ENCODE measurements at places on chromosomes 2 and 18. TPM values are rescaled to one million over a fixed set of nuclear protein-coding genes. Genes with fewer than 3 reads are reported as not detected.

LTBP1 gene
- total RNA-seq, result 6.6 TPM

ALK gene
- not detected for total RNA-seq

LINC00305 gene
- not detected for total RNA-seq

KIF5C gene
- not detected for total RNA-seq

GCG gene
- not detected for total RNA-seq

CHRNG gene
- total RNA-seq, result not detected

TMEM17 gene
- 1.1 TPM for total RNA-seq

SPAST gene
- total RNA-seq, result 25.5 TPM

GRCh38 chr2:146259816-146260215 lies 1585.0 kb upstream of the ACVR2A start:
- DNase-seq, result no peak

GRCh38 chr2:241759067-241759807 lies 17.4 kb upstream of the GAL3ST2 start:
- no peak for DNase-seq

DNA sequence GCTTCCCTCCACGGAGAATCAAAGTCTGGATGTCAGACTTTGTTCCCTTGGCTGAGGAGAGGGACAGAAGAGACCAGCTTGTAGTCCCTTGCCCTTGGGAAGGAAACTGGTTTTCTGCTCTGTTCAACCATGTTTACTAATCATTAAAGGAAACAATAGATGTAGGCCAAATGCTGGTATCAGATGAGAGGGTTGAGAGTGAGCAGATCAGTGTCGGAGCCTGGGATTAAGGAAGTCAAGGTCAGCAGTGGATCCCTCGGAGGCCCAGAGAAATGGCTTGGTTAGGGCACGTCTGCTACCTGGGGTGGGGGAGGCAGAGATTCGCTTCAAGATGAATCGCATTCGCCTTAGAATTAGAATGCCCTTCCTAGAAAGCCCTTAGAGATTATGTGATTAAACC lies 109.1 kb downstream of the MYCN start:
- DNase-seq, result no peak

DNA sequence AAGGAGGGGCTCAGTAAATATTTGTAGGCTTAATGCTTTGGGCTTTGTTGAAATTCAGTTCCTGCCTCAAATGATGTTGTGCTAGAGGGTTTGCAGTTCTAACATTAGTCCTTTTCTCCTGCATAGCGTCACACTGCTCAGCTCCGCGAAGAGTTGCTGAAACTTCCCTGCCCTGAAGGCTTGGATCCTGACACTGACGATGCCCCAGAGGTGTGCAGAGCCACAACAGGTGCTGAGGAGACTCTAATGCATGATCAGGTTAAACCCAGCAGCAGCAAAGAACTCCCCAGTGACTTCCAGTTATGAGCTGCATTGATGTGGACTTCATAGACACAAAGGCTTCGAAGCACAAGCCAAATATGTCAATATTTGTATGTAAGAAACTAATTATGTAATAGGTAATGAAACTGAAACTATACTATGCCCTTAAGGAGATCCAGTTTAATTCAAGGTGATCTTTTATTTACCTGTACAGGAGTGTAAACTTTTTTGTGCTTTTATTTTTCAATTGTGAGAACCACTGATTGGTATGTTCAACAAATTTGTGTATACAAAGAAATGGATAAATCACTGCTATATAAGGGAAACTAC lies 10.2 kb upstream of the TTC27 start:
- no peak for DNase-seq

- no peak for DNase-seq
Measured at GRCh38 chr2:199329466-199329865, 128.3 kb downstream of the SATB2 start.

DNA sequence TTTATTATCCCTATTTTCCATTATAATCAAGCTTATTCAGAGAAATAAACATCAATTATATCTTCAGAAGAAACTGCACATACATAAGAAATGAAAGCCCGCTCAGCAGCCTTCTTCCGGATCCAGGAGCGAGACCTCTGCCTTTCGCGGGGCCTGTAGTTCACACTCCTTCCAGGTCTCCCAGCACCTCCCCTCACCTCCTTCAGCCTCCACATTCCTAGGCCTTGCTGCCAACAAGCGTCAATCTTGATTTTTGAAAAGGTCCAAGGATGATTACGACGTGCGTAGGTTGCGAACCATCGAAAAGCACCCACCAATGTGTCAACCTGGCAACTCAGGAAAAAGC lies 355 bp upstream of the KIDINS220 start:
- no peak for DNase-seq

DNA sequence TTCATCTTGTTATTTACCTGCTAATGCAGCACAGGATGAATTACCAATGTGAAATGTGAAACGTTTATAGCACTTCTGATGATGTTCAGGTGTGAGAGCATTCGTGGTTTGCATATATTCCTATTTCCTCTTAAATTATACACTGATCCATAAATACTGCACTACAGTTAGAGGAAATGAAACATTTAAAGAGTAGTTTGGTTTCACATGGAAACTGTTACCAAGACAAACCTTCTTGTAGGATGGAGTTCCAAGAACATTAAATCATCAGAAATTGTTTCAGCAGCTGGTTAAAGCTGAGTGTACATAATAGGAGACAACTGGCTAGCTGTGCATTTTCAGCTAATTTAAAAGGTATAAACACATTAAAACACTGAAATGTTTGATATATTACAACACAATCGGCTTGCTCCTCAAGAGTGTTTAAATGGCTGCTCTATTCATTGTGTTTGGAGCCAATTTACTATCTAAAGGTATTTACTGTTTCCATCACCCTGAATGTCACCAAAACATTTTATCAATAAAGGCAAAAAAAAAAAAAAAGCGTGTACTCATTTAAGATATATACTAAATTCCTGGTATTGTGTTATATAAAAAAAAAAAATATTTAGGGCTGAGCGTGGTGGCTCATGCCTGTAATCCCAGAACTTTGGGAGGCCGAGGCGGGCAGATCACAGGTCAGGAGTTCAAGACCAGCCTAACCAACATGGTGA lies 100.6 kb downstream of the DYM start:
- peak; percentile 47 for DNase-seq

GRCh38 chr2:191569025-191569424 lies 108.9 kb upstream of the NABP1 start:
- no peak for DNase-seq

- peak; percentile 94 for DNase-seq
Measured at GRCh38 chr18:7871560-7872456, 304.7 kb downstream of the PTPRM start.

DNA sequence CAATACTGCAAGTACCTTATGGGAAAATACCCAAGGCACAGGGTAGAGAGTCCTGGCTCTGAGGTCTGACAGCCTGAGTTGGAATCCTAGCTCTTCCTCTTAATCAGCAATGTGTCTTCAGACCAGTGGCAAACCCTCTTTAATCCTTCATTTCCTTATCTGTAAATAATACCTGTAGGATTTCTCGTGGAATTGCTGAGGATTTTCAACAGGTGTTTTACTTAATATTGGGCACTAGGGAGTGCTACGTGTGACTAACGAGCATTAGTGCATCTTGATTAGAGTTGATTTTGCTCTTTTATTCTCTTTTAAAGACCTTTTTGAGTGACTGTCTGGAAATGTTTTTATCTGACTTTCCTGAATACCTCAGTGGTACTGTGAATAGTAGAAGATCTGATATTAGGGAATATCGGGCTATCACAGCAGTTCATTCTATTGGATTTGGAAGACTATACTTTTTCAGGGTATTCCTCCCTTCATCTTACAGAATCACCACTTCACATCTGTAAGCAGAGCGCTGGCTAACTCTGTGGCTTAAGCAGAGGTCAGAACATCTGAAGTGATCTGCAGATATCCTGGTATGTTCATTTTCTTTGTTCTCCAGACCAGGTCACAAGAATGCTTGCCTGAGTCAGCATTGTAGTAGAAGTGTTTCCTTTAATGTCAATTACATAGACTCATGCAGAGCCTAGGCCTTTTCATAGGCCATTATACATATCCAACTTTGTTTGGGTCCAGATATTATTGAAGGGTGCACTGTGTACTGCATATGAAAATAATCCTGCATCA lies 49.1 kb downstream of the ARHGAP28 start:
- no peak for DNase-seq

- no peak for DNase-seq
Measured at GRCh38 chr2:151670346-151670745, 63.9 kb downstream of the NEB start.

GRCh38 chr2:165239230-165239629 lies at the start of gene SCN2A:
TSS of gene SCN2A (plus strand) at chr2:165239414. CDS start at chr2:165295824, 56,410 bp downstream.
- peak; percentile 72 for DNase-seq

GRCh38 chr18:79608535-79608934 lies 71.1 kb upstream of the CTDP1 start:
- DNase-seq, result no peak

- DNase-seq, result no peak
Measured at GRCh38 chr18:12750076-12750714, 47.4 kb downstream of the PSMG2 start.

- DNase-seq, result no peak
Measured at GRCh38 chr2:203463266-203463678, 71.8 kb downstream of the RAPH1 start.

- DNase-seq, result peak; percentile 21
Measured at GRCh38 chr2:144541396-144541795, 21.5 kb upstream of the ZEB2 start.

- DNase-seq, result no peak
Measured at GRCh38 chr2:192098814-192099491, 95.8 kb downstream of the TMEFF2 start.

DNA sequence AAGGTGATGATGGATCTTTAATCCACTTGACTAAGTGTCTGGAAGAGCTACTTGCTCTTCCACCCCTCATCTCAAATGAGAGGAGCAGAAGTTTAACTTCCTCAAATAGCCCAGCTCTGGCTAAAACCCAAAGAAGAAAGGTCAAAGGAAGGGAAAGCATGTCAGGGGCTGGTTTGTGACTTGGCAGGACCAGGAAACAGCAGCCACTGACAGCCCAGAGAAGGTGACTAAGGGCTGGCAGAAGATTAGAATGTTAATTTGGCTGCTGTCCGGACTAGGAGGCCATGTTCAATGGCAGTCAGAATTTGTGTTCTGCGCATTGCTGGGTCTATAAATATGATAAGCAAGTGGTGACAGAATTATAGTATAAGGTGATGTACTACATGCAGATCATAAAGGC lies 386.2 kb downstream of the SETBP1 start:
- DNase-seq, result no peak

GRCh38 chr2:43540021-43540779 lies 55.6 kb downstream of the THADA start:
- DNase-seq, result peak; percentile 99

- peak; percentile 93 for DNase-seq
Measured at GRCh38 chr18:73670524-73670923, 477.1 kb downstream of the FBXO15 start.
